ENCODE measurements at places on chromosomes 3 and 15. TPM values are rescaled to one million over a fixed set of nuclear protein-coding genes. Genes with fewer than 3 reads are reported as not detected.

Gene SUMF1
- 45.8 TPM for total RNA-seq

Gene FBXL22
- not detected for total RNA-seq

Gene NCK1
- 44.8 TPM for total RNA-seq

Gene ATP2B2
- not detected for total RNA-seq

Gene GRK7
- total RNA-seq, result not detected

Gene MINDY2
- 16.1 TPM for total RNA-seq

Gene CPEB1
- total RNA-seq, result not detected

Gene SERPINI2
- not detected for total RNA-seq

Gene CHRNA5
- 3.9 TPM for total RNA-seq

Gene P2RY1
- total RNA-seq, result 1.7 TPM

Gene GOLGA8K
- not detected for total RNA-seq

Gene KBTBD13
- total RNA-seq, result not detected

Gene GPR15
- total RNA-seq, result not detected

Gene TLE3
- 39.4 TPM for total RNA-seq

Gene RBMS3
- 26.3 TPM for total RNA-seq

Gene MAP1A
- 0.84 TPM for total RNA-seq

Gene REC114
- not detected for total RNA-seq

Gene PLA2G4E
- total RNA-seq, result not detected

Gene TNNC1
- total RNA-seq, result not detected

Gene AHSG
- total RNA-seq, result not detected

Gene CIP2A
- 29.7 TPM for total RNA-seq

Gene CFAP20DC
- 3.3 TPM for total RNA-seq

Gene FETUB
- total RNA-seq, result not detected

Gene PIERCE2
- total RNA-seq, result 1.5 TPM

Gene GABRA5
- total RNA-seq, result not detected
